Fibroblast of lung (primary cell): ENCODE measurements at places on chromosomes 13 and 19. TPM values are rescaled to one million over a fixed set of nuclear protein-coding genes. Genes with fewer than 3 reads are reported as not detected.

DNA sequence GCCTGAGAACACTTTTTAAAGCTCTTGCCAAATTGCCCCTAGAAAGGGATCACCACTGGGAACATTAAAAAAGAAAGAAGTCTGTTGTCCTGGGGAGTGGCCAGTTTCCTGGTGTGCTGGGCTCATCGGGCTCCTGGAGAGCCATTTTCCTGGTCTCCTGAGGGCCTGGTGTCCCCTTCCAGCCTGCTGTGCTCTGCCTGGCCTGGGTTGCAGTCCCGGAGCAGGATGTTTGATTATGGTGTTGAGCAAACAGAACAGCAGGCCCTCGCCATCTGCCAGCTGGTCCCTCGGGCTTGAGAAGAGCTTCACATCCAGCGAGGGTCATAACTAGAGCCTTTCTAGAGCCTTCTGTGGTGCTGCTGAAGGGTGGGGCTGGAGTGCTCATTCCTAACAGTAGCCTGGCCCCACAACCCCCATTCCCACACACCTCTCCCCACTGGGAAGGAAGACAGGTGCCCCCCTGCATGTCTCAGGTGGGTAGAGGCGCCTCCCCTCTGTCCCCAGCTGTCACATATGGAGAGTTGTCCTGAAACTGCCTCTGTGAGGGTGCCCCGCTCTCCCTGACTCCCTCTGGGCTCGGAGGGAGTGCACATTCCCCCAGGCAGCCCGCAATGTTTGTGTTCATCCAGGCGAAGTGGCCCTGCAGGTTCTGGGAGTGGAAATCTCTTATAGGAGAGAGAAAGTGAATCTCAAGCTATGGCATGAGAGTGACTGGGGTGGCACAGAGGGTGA, 151.1 kb downstream of the SIPA1L3 start:
- DNase-seq, result no peak
- H3K4me3 ChIP-seq, result no peak overlapping the region
- H3K4me1 ChIP-seq, result peaks cover 4% of the 10 kb centered on the region
- H3K36me3 ChIP-seq, result no peaks in the 10 kb centered on the region
- no peak overlapping the region for H3K27ac ChIP-seq

DNA sequence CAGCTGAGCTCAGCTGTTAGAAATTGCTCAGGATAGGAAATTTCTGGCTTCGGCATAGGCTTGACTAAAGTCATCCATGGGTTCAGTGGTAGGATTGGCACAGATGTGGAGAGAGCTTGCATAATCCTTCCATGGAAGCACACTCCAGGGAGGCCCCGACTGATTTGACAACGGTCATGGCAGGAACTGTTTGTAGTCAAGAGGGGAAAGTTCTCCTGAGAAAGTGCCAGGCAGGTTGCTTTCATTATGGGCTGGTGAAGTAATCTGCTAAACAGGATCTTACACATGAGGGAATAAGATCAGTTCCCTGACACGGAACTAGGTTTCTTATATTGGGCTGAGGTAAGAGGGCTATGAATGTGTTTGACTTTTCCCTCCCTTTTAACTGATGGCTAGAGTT, 120.1 kb downstream of the RGCC start:
- H3K36me3 ChIP-seq, result no peaks in the 10 kb centered on the region
- H3K27ac ChIP-seq, result peak overlapping the region; percentile 20
- no peaks in the 10 kb centered on the region for H3K4me1 ChIP-seq
- no peak for DNase-seq

GRCh38 chr19:18639706-18640243, 2.9 kb downstream of the KLHL26 start:
- peaks cover 6% of the 10 kb centered on the region for H3K4me1 ChIP-seq
- no peaks in the 10 kb centered on the region for H3K27me3 ChIP-seq
- H3K27ac ChIP-seq, result no peak overlapping the region
- no peaks in the 10 kb centered on the region for H3K36me3 ChIP-seq
- DNase-seq, result no peak

DNA sequence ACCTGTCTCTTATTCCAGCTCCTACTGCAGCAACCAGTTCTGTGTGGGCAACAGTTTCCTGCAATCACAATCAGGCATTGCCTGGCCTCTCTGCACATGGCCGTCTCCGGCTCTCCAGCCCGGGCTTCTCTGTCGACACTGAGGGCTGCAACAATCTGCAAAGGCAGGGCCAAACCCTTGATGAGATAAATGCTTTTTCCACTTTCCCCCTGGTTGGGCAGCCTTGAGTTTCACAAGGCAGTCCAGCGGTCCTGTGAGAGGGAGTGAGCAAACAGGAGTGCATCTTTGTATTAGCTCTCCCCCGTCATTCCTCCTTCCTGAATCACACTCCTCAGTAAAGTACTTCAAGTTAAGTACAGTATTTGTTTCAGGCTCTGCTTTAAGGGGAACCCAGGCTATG, 40.7 kb upstream of the VWA8 start:
- no peak overlapping the region for H3K27ac ChIP-seq
- no peaks in the 10 kb centered on the region for H3K27me3 ChIP-seq
- no peaks in the 10 kb centered on the region for H3K4me1 ChIP-seq
- no peak overlapping the region for H3K4me3 ChIP-seq
- peak; percentile 67 for DNase-seq

- peaks cover 4% of the 10 kb centered on the region for H3K4me1 ChIP-seq
- H3K4me3 ChIP-seq, result peak overlapping the region; percentile 88
- H3K27me3 ChIP-seq, result no peaks in the 10 kb centered on the region
These were observed 1.2 kb upstream of the ZNF574 start for GRCh38 chr19:42074513-42075363.

DNA sequence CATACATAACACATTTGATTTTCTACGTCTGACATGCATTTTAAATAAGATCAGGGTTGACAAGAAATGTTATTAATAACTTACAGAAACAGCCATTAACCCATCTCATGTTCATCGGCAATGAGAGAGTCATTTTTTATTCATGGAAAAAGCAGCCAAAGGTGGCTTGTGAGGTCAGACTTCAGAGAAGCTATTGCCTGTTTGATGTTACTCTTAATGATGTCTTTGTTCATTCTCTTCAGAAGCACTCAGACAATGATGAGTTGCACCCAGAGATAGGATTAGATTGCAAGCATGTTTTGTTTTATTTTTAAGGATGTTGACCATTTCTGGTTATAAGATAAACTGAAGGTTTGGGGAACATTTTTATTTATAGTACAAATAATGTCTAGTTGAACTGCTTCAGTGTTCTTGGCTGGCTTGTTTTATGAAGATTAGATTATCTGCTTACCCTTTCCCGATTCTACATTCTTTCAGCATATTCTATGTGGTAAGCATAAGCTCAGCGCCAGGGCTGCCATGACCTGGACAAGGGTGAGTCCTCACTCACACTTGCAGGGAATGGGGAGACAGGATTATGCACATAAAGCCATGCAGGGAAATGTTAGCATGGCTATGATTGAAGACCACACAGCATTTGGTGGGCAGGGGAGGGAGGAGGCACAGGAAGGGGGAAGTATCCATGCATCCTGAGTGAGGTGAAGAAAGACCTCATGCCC, 288.1 kb downstream of the MTUS2 start:
- no peaks in the 10 kb centered on the region for H3K36me3 ChIP-seq
- H3K4me3 ChIP-seq, result no peak overlapping the region
- no peak for DNase-seq
- H3K27me3 ChIP-seq, result no peaks in the 10 kb centered on the region
- no peak overlapping the region for H3K27ac ChIP-seq

DNA sequence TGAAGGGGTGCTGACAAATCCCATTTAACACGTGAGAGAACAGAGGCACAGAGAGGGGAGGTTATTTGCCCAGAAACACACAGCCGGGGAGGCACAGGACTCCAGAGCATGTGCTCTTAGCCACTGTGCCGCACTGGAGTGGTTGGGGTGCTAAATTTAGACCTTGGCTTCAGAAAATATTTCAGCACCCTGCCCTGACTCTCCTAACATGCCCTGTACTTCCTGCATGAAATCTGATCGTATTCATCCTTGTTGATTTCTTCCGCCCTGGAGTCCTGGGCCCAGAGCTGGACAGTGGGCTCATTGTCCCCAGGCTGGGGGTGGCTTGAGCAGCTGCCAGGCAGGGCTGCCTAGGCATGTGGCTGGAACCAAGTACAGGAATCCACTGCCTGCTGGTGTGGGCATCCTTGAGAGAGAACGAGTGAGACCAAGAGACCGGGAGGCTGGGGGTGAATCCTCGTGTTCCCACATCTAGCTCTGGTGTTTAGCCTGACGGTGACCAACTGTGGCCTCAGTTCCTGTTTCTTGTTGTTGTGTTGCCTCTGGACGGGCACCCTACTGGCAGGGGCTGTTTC, 5.3 kb downstream of the SLC27A1 start:
- H3K4me3 ChIP-seq, result no peak overlapping the region
- H3K4me1 ChIP-seq, result peaks cover 8% of the 10 kb centered on the region
- no peaks in the 10 kb centered on the region for H3K36me3 ChIP-seq
- H3K27ac ChIP-seq, result no peak overlapping the region

NR2F6 gene
- polyA plus RNA-seq, result 9.6 and 10.4 TPM in 2 replicates

KLK11 gene
- not detected in 2 replicates for polyA plus RNA-seq

CEACAM4 gene
- not detected in 2 replicates for polyA plus RNA-seq

PGLYRP2 gene
- polyA plus RNA-seq, result not detected in 2 replicates

PSPN gene
- polyA plus RNA-seq, result 0.25 and 0.36 TPM in 2 replicates

ZNF730 gene
- polyA plus RNA-seq, result 0.66 and 1.4 TPM in 2 replicates
